ENCODE measurements at places on chromosomes 16 and 17. TPM values are rescaled to one million over a fixed set of nuclear protein-coding genes. Genes with fewer than 3 reads are reported as not detected.

GRCh38 chr16:53041320-53042051, 11.2 kb downstream of the CHD9NB start:
- no peak for DNase-seq

GRCh38 chr16:87580855-87581261, 21.4 kb upstream of the JPH3 start:
- DNase-seq, result no peak

- DNase-seq, result no peak
Measured at GRCh38 chr17:43766413-43767052, 7.9 kb upstream of the SOST start.

DNA sequence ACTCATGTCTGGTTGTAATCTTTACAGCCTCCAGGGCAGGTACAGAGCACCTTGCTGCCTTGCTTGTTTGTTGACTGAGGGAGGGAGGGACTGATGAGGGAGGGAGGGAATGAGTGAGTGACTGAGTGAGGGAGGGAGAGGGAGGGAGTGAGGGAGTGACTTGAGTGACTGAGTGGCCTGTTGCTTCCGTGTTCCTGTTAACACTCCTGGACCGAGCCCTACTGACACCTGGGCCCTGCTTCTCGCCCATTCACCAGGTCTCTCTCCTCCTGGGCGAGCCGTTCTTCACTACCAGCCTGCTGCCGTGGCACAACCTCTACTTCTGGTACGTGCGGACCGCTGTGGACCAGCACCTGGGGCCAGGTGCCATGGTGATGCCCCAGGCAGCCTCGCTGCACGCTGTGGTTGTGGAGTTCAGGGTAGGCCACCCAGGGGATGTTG, 41.2 kb downstream of the PRMT7 start:
- DNase-seq, result peak; percentile 94

DNA sequence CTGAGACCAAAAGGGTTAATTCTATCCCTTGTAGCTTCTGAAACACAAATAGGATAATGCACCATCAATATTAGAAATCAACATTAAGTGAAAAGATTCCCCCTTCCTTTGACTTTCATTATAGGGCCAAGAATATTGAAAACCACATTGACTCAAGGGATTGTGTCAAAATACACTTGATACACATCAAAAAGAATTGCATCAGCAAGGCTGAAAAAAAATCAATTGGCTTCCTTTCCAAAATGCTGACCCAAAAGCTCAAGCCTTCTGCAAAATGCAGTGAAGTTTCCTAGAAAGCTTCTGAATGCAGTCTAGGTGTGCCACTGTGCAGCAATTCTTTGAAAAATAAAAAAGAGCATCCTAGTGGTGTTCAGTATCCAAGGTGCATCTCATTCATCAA, 674.4 kb downstream of the TOX3 start:
- no peak for DNase-seq

GRCh38 chr17:7717756-7718350, 309 bp downstream of the DNAH2 start:
- no peak for DNase-seq

DNA sequence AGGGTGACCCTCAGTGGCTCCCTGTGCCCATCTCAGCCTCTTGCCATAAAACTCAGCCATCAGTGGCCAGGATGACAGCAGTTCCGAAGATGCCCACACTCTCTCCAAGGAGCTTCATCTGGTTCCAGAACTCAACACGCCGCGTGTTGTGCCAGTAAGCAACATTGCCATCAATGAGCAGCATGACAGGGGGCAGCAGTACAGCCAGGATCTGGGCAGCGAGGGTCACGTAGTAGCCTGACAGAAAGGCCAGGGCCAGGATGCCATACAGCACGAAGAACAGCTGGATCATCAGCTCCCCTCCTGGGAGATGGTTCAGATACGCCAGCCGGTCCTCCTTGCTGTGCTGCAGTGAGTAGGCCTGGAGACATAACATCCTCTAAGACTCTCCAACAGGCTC, 2.9 kb downstream of the TMEM101 start:
- no peak for DNase-seq

GRCh38 chr17:36036235-36036634, 18.5 kb upstream of the CCL23 start:
- DNase-seq, result no peak

DNA sequence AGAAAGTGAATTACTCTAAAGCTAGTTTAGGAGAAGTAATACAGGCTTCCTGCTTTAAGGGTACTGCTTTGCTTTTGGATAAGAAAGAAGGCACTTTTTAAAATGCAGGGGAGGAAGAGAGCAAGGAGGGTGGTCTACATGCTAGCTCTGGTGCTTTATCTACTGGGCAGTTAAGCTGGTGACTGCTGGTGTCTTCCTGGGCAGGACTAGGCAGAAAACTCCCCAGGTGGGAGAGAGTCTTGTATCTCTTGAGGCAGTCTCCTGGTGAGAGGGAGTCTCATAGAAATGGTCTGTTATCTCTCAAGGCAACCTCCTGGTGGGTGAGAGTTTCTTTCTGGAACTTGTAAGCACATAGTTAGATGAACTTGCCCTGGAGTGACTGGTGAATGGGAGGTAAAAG, 953.9 kb upstream of the GOT2 start:
- no peak for DNase-seq

DNA sequence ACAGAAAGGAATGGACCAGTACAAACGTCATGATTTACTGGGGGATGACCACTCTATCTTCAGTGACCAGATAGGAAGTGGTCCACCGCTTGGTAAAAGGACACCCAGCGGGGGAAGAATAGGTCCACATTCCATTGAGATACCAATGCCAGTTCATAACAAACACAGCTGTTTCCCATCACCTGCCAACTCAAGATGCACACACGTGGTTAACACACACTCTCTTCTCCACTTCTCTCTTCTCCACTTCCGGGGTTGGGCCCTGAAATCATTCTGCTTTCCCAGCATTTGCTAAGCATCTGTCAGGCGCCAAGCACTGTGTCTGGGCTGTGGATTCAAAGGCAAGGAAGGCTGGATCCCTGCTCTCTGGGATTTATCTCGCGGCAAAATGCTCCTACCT, 175.5 kb downstream of the SLC39A11 start:
- DNase-seq, result no peak

DNA sequence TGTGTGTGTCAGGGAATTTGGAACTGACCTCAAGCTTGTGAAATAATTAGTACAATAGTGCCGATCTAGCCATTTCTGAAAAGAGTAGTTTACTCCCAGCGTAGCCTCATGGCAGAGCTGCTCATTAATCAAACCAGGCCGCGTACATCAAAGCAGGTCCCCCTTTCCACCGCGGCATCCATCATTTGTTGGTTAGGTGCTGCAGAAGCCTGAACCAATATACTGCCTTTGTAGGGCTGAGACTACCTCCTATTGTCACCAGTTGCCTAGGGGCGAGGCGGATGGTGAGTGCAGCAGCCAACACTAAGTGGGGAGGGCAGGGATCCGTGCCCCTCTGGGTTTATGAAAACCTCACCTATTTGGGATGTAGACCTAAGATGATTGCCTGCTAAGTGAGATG, 264.1 kb downstream of the TMEM114 start:
- DNase-seq, result no peak

GRCh38 chr17:57158325-57158724, 73.3 kb downstream of the AKAP1 start:
- no peak for DNase-seq

- DNase-seq, result no peak
Measured at GRCh38 chr16:12276576-12276975, 300.0 kb downstream of the SNX29 start.

DNA sequence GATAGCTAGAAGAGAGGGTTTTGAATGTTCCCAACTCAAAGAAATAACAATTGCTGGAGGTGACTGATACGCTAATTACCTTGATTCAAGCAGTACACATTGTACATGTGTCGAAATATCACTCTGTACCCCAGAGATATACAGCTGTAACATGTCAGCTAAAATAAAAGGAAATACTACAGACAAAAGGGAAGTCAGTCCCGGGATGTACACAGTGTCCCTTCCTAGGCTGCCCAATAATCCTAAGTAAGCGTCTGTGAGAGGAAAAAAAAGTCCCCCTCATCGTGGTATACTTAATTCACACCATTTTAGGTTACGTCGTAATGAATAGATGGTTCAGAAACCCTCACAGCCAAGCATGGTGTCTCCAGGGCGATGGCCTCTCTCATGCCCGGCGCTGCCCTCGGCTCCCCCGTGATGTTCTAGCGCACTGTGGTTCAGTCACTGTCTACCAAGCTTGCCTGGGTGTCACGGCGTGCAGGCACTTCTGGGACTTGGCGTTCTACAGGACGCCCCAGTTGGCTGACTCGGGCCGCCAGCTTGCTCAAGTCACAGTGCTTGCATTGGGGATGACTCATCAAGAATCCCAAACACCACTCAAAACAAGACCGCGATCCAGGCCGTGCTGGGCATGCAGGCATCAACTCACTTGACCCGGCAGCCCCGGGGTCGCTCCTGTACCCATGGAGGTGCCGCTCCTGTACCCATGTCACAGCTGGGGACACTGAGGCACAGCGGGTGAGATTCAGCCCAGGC, 27.6 kb downstream of the CCDC40 start:
- DNase-seq, result no peak

DNA sequence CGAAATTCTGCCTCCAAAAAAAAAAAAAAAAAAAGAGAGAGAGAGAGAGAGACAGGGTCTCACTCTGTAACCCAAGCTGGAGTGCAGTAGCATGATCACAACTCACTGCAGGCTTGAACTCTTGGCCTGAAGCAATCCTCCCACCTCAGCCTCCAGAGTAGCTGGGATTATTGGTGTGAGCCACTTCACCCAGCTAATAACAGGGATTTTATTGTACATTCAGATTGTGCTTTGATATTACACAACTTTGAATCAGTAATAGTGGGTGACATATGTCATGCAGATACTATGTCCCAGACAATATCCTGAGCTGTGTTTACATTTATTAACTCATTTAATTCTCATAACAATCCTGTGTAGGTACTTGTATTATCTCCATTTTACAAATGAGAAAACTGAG, 19.7 kb upstream of the DHX8 start:
- DNase-seq, result no peak

DNA sequence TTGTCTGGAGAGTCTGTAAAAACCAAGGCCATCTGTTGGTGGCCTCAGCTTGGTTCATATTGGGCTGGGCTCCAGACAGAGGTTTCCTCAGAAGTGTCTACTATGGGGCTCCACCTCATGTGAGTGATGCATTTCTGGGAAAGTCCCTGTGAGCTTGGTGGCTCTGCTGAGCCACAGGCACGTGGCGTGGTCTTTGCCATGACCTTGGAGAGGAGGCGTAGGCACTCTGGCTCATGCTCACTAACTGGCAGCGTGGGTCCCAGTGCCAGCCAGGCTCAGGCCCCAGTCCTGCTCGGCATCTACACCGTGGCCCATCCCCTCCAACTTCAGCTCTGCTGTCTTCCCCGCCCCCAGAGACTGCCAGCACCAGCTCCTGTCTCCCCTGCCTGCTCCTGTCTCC, 10.7 kb upstream of the SMTNL2 start:
- no peak for DNase-seq

DNA sequence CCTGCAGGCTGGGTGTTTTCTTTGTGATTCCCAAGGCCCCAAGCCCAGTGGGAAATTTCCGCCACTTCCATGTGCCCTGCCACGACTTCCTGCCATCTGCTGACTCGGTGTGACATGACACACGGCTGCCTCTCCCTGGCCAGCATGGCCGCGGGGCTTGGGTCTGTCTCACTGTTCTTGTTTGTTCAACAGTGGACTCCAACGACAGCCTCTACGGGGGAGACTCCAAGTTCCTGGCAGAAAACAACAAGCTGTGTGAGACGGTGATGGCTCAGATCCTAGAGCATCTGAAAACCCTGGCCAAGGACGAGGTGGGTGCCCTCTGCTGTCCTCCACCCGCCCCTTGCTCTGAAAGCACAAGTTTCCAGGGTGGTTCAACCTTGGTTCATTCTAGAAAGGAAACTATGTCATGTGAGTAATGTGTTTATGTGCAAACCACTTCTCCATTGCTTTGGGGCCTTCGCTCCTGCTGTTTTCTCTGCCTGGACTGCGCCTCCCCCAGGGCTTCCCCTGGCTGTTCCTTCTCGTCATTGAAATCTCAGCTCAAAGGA, 26.8 kb downstream of the KNOP1 start:
- no peak for DNase-seq

- DNase-seq, result no peak
Measured at GRCh38 chr17:74353446-74354060, 8.1 kb downstream of the BTBD17 start.

DNA sequence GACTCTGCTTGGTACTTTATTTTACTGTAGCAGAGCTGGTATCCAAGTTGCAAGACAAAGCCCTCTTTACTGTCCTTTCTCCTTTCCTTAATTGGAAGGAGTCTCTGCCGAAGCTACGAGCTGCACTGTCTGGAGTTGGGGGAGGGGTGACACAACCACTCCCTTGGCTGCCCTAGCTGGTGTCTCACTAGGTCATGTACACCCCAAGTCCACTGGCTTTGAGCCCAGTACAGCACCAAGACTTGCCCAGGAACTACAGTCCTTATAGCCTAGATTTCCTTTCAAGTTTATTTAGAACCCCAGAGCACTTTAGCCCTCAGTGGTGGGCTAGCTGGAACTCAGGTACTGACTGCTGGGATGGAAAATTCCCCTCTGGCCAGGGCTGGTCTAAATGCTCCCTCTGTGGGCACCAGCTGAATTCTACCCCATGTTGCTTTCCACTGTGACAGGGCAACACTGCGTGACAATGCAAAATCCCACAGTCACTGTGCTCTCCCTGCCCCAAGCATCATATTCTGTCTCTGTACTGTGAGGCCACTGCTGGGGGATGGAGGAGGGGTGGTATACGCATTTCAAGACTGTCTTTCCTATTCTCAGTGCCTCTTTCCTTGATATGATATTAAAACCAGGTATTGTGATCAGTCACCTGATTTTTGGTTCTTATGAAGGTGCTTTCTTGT, 18.4 kb downstream of the EFCAB5 start:
- DNase-seq, result no peak

DNA sequence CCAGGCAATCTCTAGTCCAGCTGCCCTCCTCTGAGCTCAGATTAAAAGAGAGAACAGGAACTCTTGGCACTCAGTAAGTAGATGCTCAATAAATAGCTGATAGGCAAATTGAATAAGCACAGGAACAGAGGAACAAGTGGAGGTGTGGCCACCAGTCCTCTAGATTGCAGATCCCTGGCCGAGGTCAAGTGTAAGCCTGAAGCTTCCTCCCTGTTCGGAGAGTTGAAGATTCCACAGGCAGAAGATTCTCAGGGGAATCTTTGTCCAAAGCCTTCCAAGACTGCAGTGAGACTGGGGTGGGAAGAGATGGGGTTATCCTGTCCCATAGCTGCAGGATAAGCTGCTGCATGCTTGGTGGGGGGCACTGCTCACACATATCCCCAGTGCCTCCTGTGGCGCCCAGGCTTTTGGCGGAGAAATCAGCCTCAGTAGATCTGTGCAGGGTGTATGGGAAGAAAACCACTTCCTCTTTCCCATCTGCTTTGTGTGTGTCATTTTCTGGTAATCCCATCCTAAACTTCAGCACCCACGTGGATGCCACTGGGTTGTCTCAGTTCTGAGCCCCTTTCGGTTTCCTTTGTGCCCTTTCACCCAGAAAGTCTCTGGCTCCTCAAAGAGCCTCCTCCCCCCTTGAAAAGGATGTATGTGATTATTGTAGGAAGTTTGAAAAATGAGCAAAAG, 12.1 kb downstream of the CD300A start:
- DNase-seq, result no peak

- no peak for DNase-seq
Measured at GRCh38 chr17:11578998-11579397, 19.3 kb upstream of the DNAH9 start.

ASGR2 gene
- polyA plus RNA-seq, result 0.40 TPM

MYH3 gene
- polyA plus RNA-seq, result 26.7 TPM

KRT36 gene
- 0.03 TPM for polyA plus RNA-seq

THAP11 gene
- 23.4 TPM for polyA plus RNA-seq

AOC2 gene
- polyA plus RNA-seq, result 1.2 TPM

TNK1 gene
- polyA plus RNA-seq, result 7.4 TPM

RAB34 gene
- polyA plus RNA-seq, result 82.8 TPM

SLC16A11 gene
- polyA plus RNA-seq, result 0.94 TPM

SNF8 gene
- 103 TPM for polyA plus RNA-seq

DRC7 gene
- polyA plus RNA-seq, result 0.22 TPM

SLFN5 gene
- polyA plus RNA-seq, result 4.7 TPM

All from large intestine (tissue), 12 donors.